Heart right ventricle (tissue), 16 donors: ENCODE measurements at places on chromosomes 6 and 20. TPM values are rescaled to one million over a fixed set of nuclear protein-coding genes. Genes with fewer than 3 reads are reported as not detected.
A peak's percentile ranks its signal among the peaks of the same experiment; 100 is the strongest.

DNA sequence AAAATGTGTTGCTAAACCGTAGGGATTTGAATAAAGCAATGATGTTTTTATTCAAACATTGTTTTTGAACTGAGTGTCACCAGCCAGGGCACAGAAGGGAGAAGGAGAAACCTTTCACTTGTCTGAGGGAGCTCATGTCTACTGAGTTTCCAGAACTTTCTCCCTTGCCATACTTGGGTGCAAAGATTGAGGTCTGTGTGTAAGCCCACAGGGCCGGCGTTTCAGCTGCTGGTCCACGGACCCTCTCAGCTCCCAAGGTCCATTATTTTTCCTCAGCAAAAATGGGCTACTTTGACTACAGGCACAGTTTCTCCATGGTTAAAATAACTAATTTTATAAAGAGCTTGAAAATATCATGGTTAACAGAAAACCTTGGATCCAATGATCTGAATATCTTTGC lies 32.6 kb downstream of the PSMG4 start:
- no peak for DNase-seq

GRCh38 chr6:105607636-105608621 lies 205.0 kb upstream of the PREP start:
- DNase-seq, result no peak

GRCh38 chr20:49687595-49688567 lies 25.8 kb downstream of the B4GALT5 start:
- no peak for DNase-seq

GRCh38 chr6:127858727-127859391 lies 42.0 kb downstream of the THEMIS start:
- DNase-seq, result no peak

DNA sequence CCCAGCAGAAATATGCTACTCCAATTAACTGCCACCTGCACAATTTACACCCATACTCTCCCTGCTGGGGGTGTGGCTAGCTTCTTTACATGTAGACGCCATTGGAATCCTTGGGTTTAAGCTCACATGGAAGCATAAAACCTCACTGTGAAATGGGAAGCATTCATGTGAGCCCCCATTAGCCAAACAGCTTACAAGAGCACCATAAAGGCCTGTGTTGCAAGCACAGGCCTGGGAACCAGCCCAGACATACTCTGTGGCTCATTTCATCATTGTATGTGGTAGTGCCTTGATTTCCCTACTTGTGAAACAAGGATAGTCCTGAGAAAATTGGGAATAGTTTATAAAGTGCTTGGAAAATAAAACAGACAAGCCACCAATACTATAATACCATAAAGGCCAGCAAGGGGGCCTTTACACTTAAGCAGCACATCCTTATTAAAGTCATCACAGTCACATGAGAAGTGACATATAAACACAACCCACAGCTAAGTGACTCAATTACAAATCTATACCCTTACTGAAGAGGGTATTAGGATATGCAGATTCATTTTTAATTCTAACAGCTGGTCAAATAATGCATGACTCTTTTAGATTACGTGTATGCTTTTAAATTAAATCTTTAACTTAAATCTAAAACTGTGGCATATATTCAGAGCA lies 6.8 kb downstream of the ADNP start:
- DNase-seq, result no peak

- DNase-seq, result no peak
Measured at GRCh38 chr6:126167726-126168125, 172.2 kb upstream of the CENPW start.

DNA sequence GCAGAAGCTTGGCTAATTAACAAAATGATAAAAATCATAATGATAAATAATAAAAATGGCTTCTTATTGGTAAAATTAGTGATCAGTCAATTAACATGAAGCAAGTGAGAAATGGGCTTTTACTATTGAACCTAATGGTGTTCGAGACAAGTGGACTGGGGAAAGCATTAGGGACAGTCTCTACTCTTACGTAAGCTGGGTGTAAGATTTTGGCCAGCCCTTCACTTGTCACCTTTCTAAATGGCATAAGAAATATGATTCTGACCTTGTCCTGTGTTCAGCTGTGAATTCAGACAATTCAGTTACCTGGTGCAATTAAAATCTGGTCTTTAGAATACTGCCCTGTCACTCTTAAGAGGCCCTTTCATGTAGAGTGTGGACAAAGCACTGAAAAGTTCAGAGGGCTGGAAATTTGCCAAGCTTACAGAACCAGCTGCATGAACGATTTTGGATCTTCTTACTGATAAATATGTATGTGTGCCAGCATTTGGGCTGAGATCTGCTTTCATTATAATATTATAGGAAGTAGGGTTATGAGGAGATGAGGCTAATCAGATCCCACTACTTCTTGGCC lies 115.9 kb downstream of the QRSL1 start:
- no peak for DNase-seq

DNA sequence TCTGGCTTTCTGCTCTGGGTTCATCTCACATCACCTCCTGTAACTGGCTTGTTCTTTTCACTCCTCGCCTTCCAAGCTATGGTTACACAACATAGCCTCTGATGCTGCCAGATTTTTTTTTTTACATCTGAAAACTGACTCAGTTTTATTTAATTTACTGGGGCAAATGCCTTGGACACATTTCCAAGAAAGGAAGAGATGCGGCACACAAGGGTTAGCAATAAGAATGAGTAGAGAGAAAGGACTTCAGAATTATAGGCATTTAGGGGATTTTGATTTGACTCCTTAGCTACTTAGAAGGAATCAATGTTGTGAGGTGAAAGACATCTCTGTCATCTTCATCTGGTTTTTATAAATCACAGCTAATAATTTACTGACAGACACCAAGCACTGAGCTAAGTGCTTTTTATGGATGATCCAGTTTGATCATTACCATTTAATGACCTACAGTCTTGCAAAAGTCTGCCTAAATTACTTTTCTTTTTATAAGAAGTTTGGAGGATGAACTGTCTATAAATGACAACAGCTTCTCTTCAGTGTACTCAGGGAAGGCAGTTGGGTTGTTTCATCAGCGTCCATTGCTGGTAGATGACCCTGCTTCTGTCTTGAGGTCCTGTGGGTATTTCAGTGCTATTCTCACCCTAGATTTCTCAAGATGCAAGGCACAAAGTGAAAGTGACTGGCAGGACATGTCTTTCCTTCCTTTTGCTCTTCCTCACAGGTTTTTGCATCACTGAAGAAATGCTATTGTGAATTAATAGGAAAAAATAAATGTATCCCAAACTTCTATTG lies 31.1 kb downstream of the LAMA4 start:
- DNase-seq, result no peak

GRCh38 chr6:163761481-163761880 lies 347.0 kb downstream of the QKI start:
- DNase-seq, result no peak

GRCh38 chr6:142926177-142926493 lies 18.8 kb downstream of the HIVEP2 start:
- no peak for DNase-seq

GRCh38 chr6:144834426-144835038 lies 549.4 kb downstream of the UTRN start:
- DNase-seq, result no peak

- no peak for DNase-seq
Measured at GRCh38 chr6:118771253-118771652, 119.9 kb upstream of the CEP85L start.

DNA sequence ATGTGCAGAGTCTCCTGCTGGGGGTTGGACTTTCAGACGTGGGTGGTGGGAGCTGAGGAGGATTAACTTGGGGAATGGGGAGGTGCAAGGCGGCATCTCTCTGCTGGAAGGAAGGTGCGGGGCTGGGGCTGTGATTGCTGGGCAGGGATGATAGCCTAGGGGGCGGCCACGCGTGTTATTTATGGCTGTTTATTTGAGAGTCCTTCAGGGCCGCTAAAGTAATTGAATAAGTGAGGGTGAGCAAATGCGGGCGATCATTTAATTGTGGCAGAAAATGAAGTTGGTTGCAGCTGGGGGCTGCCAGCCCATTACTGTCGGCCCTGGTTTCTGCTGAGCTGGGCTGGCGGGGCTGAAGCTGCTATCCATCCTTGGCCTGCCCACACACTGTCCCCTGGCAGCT lies 7.5 kb upstream of the IP6K3 start:
- DNase-seq, result no peak

DNA sequence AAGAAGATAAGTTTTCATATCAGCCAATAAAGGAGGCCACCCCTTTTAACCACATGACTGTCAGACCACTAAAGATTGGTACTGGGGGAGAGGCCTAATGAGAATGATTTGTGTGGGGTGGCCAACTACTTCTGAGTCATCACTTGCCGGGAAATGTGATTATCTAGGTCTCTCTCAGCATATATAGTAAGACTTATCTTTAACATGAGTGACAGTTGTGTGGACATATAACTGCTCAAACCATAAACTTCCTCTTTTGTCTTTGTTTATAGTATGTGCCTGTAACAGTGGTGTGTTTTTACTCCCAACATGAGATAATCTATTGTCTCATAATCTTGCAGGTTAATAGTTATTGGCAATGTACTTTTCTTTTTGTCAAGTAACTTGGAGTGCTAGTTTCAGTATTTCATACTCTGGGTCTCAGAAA lies 312.4 kb downstream of the CDKAL1 start:
- no peak for DNase-seq

- DNase-seq, result no peak
Measured at GRCh38 chr6:26109772-26110171, 22.5 kb downstream of the HFE start.

DNA sequence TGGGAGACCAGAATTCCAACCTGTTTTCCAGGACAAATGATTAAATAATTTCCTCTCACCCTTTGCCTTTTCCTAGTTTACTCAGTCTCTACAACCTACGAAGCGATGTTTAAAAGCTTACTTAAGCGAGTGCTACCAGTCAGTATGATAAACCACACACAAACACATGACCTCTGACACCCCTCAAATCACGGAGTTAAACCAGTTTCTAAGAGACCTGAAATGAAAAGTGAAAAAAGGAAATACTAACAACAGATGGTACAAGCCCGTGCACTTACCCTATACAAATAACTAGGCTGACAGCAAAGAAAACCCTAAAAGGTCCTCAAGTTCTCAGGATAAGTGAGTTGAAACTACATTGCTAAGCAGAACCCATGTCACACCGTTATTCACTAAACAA lies 7.7 kb downstream of the TNFRSF21 start:
- no peak for DNase-seq

DNA sequence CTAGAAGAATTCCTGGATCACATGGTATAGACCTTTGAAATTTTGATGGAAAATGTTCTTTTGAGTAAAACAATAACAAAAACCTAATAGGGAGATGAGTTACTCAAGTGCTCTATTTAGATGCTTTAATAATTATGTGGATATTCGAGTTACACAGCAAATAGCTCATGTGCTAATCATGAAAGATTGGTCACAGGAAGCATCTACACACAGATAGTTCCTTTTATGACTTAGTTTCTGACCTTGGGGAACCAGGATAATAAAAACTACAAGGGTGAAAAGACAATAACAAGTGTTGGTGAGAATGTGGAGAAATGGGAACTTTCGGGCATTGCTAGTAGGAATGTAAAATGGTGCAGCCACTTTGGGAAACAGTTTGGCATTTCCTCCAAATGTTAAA lies 19.7 kb downstream of the UBE2V1 start:
- no peak for DNase-seq

GRCh38 chr6:15441215-15441868 lies 195.5 kb downstream of the JARID2 start:
- no peak for DNase-seq

GRCh38 chr6:133724726-133725125 lies 164.2 kb upstream of the TCF21 start:
- DNase-seq, result no peak

DNA sequence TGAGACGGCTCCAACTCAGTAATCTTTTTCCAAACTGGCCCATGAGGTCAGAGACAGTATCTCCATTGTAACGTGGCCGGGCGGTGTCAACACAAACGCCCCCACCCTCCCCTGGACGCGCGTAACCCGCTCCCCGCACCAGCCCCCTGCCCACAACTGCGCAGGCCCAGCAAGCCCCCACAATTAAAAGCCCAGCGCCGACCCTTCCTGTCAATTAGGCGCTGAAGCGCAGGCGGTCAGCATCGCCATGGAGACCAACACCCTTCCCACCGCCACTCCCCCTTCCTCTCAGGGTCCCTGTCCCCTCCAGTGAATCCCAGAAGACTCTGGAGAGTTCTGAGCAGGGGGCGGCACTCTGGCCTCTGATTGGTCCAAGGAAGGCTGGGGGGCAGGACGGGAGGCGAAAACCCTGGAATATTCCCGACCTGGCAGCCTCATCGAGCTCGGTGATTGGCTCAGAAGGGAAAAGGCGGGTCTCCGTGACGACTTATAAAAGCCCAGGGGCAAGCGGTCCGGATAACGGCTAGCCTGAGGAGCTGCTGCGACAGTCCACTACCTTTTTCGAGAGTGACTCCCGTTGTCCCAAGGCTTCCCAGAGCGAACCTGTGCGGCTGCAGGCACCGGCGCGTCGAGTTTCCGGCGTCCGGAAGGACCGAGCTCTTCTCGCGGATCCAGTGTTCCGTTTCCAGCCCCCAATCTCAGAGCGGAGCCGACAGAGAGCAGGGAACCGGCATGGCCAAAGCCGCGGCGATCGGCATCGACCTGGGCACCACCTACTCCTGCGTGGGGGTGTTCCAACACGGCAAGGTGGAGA lies at the start of the genes HSPA1A and HSPA1L:
Gene HSPA1A (plus strand): TSS at position 519 of the 814 bp plus-strand sequence. CDS start 214 bp downstream, at position 733.
Gene HSPA1L (minus strand): TSS at position 259 of the 814 bp plus-strand sequence. CDS start 3,311 bp downstream, outside the sequence.
- DNase-seq, result peak; percentile 92

DNA sequence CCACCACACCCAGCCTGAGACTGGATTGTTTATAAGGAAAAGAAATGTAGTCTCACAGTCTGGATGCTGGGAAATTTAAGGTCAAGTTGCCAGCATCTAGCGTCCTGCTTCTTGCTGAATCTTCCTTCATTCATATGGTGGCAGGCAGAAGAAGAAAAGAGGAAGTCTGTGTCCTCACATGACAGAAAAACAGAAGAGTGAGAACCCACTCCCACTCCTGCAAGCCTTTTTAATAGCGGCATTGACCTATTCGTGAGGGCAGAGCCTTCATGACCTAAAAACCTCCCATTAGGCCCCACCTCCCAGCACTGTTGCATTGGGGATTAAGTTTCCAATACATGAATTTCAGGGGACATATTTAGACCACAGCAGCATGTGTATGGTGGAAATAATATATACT lies 160.8 kb upstream of the BMP2 start:
- no peak for DNase-seq

The HLA-DQA1 gene
- polyA plus RNA-seq, result 5.9 TPM

The PAK5 gene
- not detected for polyA plus RNA-seq

The PGC gene
- 0.58 TPM for polyA plus RNA-seq

The SLC52A3 gene
- polyA plus RNA-seq, result 3.6 TPM

The EYS gene
- not detected for polyA plus RNA-seq

The TP53TG5 gene
- 1.1 TPM for polyA plus RNA-seq
